ENCODE measurements at places on chromosomes 12 and 14. TPM values are rescaled to one million over a fixed set of nuclear protein-coding genes. Genes with fewer than 3 reads are reported as not detected.
A peak's percentile ranks its signal among the peaks of the same experiment; 100 is the strongest.

Gene RASSF9
- total RNA-seq: 7.3 TPM

Gene MYH7
- total RNA-seq: 14,853 TPM

GRCh38 chr12:18261906-18262305 is 588 bp downstream of the PIK3C2G start:
- H3K36me3 ChIP-seq: no peaks in the 10 kb centered on the region
- H3K4me1 ChIP-seq: no peaks in the 10 kb centered on the region
- no peaks in the 10 kb centered on the region for H3K27me3 ChIP-seq
- H3K4me3 ChIP-seq: no peak overlapping the region
- no peak for DNase-seq
- no peak overlapping the region for H3K27ac ChIP-seq

Gene FLRT2
- 4.7 TPM for total RNA-seq

Gene DENND5B
- 42.9 TPM for total RNA-seq

GRCh38 chr12:94753036-94753679 is 102.8 kb upstream of the TMCC3 start:
- H3K27me3 ChIP-seq: peaks cover 31% of the 10 kb centered on the region
- no peak for DNase-seq
- no peaks in the 10 kb centered on the region for H3K4me1 ChIP-seq
- H3K4me3 ChIP-seq: no peak overlapping the region
- no peak overlapping the region for H3K27ac ChIP-seq

DNA sequence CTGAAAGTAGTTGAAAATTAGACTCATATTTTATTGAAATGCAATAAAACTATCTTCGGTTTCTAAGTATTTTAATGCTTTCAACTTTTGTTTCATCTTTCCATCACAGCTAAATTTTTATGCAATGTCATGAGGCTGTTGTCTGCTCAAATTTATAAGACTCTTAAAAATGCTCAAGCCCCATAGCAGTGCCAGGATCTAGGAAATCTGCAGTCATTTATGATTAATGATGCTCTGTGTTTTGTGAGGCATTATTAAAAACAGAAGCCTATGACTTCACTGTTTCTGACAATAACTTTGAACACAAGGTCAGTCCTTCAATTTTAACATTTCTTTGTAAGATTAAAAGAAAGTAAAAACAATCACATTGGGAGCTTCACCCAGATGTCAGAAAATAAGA is 112.5 kb downstream of the ALX1 start:
- no peaks in the 10 kb centered on the region for H3K4me1 ChIP-seq
- no peaks in the 10 kb centered on the region for H3K27me3 ChIP-seq
- H3K27ac ChIP-seq: no peak overlapping the region
- no peak overlapping the region for H3K4me3 ChIP-seq

- no peak for DNase-seq
- H3K4me1 ChIP-seq: no peaks in the 10 kb centered on the region
- H3K36me3 ChIP-seq: no peaks in the 10 kb centered on the region
- H3K4me3 ChIP-seq: no peak overlapping the region
Observed at GRCh38 chr12:88339254-88339949, 197.3 kb downstream of the TMTC3 start.

DNA sequence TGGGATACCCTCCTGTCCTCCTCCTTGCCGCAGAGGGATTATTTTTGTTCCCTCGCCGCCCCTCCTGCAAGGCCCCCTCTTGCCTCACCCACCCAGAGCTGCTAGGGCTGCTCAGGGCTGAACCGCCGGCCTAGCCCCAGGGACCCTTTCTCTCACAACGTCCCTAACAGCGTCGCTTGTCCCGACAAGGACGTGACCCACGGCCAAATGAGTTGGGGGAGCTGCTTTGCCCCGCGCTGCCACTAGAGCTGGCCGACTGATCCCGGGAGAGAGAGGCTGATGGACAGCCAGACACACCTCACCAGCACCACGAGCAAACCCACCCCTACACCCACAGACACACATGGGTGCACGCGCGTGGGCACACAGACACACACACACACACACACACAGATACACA is 154.6 kb upstream of the ALG10B start:
- H3K4me3 ChIP-seq: no peak overlapping the region
- H3K36me3 ChIP-seq: no peaks in the 10 kb centered on the region
- H3K27me3 ChIP-seq: peaks cover 3% of the 10 kb centered on the region
- no peaks in the 10 kb centered on the region for H3K4me1 ChIP-seq
- no peak for DNase-seq

DNA sequence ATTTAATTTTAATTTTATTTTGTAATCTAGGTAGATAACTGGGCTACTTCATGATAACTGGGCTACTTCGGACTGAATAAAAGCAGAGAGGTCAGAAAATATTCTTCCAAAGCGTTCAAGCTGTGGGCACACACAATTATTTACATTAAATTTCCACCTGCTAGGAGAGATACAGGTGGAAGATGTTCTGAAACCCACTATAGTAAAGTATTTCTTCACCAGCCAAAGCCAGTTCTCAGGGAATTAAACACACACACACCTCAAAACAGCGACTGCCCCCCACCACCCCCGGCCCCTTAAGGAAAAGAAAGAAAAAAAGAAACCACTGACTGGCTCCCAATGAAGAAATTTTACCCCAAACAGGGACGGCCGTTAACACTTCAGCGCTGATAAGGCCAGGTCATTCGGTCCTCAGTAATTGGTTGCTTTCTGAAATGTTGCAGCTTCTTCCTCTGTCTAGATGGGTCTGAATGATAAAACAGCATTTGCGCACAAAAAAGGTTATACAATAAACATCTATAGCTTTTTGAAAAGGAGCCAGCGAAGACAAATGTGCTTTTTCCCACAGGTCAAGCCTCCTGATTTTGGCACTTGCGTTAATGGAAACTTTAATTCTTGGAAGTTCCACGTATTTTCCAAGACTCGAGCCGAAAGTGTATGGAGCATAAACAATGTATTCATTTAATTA is 771 bp upstream of the KCNJ8 start:
- H3K4me1 ChIP-seq: peaks cover 66% of the 10 kb centered on the region
- H3K27ac ChIP-seq: peak overlapping the region; percentile 94
- H3K36me3 ChIP-seq: peaks cover 6% of the 10 kb centered on the region
- DNase-seq: no peak
- no peaks in the 10 kb centered on the region for H3K27me3 ChIP-seq

Gene GLT8D2
- 11.7 TPM for total RNA-seq

- no peak overlapping the region for H3K4me3 ChIP-seq
- peaks cover 29% of the 10 kb centered on the region for H3K4me1 ChIP-seq
- H3K27ac ChIP-seq: peak overlapping the region; percentile 83
- H3K36me3 ChIP-seq: no peaks in the 10 kb centered on the region
Observed at GRCh38 chr12:27506645-27507189, 17.3 kb upstream of the PPFIBP1 start.

DNA sequence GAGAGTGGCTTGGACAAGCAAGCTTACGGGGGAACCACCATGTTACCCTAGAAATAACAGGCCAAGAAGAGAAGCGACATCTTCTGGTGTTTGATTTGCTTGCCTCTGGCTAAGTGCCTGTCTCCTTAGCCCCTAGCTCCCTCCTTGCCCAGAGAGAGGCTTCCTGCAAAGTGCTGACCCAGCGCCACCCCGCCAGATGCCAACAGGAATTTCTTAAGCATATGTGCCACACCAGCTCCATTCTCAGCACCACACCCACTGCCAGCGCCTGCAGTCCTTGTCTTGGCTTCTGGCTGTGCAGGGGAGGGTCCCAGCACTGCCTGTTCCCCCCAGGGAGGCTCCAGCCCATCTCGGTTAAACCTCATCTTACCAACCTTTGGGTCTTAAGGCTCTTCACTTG is 74.2 kb upstream of the NCOR2 start:
- no peaks in the 10 kb centered on the region for H3K27me3 ChIP-seq
- H3K36me3 ChIP-seq: no peaks in the 10 kb centered on the region
- H3K4me3 ChIP-seq: no peak overlapping the region
- H3K4me1 ChIP-seq: no peaks in the 10 kb centered on the region
- DNase-seq: no peak
- no peak overlapping the region for H3K27ac ChIP-seq

GRCh38 chr12:92665496-92665895 is 37.3 kb upstream of the PLEKHG7 start:
- no peak for DNase-seq
- no peaks in the 10 kb centered on the region for H3K27me3 ChIP-seq
- no peak overlapping the region for H3K27ac ChIP-seq
- H3K36me3 ChIP-seq: no peaks in the 10 kb centered on the region

Gene MIP
- total RNA-seq: not detected

DNA sequence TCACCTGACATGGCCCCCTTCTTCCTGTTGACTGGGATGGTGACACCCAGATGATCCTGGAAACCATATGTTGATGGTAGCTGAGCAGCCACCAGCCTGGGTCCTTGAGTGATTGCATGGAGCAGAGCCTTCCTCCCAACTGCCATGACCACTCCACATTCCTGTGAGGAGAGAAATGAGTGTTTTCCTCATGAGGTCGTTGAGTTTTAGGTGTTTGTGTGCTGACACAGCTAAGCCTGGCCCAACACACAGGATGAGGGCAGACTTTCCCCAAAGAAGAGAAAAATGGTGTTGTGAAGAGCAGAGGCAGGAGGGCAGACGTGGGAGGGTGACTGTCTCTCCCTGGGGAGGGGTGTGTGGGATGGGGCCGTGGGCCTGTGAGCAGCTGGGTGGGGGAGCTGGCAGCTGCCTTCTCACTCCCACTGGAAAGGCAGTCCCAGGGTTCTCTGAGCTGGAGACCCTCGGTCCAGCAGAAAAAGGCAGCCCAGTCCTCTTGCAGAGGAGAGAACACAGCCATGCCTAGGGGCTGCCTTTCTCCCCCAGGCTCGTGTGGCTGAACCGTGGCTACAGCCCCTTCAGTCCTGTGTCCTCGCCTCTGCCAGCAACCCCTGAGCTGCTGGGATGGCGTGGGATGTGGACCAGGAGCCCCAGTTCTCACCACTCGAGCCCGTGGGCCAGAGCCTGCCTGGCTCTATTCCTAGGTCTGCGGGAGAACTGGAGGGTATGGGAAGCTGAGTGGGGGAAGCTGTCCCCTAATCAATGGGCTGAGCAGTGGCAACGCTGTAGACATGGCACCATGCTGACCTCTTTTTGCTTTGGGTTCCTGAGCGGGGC is 257.0 kb downstream of the ADGRD1 start:
- DNase-seq: no peak
- H3K4me1 ChIP-seq: no peaks in the 10 kb centered on the region
- H3K27me3 ChIP-seq: peaks cover 41% of the 10 kb centered on the region

DNA sequence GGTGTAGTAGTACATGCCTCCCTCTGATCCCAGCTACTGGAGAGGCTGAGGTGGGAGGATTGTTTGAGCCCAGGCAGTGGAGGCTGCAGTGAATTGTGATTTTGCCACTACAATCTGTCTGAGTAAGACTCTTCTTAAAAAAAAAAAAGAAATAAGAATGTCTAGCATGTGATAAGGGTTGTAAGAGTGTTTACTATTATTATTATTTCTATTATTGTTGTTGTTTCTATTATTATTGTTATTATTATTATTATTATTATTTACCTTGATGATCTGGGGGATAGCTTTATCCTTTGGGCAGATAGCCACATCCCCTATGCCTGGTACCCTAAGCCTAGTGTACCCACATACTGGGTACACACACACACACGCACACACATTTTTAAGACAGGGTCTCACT is 4.3 kb downstream of the OAS3 start:
- peaks cover 20% of the 10 kb centered on the region for H3K4me1 ChIP-seq
- no peak overlapping the region for H3K4me3 ChIP-seq
- H3K27me3 ChIP-seq: peaks cover 48% of the 10 kb centered on the region
- H3K27ac ChIP-seq: no peak overlapping the region

DNA sequence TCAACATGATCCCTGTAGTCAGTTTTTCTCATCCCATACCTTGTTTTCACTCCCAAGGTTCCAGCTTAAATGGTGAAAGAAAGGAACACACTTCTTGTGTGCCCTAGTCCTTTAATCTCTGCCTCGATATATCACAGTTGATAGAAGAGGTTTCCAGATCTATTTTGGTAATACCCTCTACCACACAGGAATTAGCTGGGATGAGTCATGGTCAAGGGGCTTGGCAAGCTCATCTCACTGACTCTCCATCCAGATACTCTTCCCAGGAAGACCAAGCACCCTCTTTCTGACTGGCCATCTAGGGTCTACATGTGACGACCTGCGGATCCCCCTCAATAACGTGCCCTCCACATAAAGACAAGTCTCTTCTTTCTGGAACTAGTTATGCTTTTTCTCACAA is 277.9 kb downstream of the ITPR2 start:
- no peak overlapping the region for H3K27ac ChIP-seq
- H3K36me3 ChIP-seq: peaks cover 4% of the 10 kb centered on the region
- H3K4me3 ChIP-seq: no peak overlapping the region
- DNase-seq: no peak
- H3K27me3 ChIP-seq: no peaks in the 10 kb centered on the region

GRCh38 chr14:102923925-102924486 is 1.5 kb downstream of the AMN start:
- peaks cover 90% of the 10 kb centered on the region for H3K27me3 ChIP-seq
- no peak overlapping the region for H3K4me3 ChIP-seq
- DNase-seq: no peak
- H3K4me1 ChIP-seq: peaks cover 29% of the 10 kb centered on the region
- no peak overlapping the region for H3K27ac ChIP-seq

- peaks cover 14% of the 10 kb centered on the region for H3K4me1 ChIP-seq
- H3K27ac ChIP-seq: no peak overlapping the region
- no peaks in the 10 kb centered on the region for H3K27me3 ChIP-seq
- H3K4me3 ChIP-seq: no peak overlapping the region
- no peak for DNase-seq
Observed at GRCh38 chr12:26205941-26206340, 10.6 kb downstream of the SSPN start.

Gene UBE3B
- total RNA-seq: 56.0 TPM

DNA sequence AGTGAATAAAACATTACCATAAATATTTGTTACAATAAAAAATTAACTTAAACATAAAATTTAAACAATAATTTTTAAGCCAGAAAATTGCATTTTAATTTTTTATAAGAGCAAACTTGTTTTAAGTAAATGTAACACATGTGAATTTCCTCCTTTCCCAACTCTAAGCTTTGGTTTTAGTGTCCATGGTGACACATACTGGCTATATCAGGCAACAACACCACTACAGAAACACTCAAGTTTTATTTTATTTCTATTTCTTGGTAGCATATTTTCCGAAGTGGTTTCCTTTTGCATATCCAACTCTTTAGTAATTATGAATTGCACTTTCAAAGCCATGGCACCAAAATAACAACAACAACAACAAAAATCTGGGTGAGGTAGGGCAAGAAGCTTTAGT is 2.2 kb downstream of the NELL2 start:
- no peak overlapping the region for H3K4me3 ChIP-seq
- no peak for DNase-seq
- H3K27me3 ChIP-seq: peaks cover 89% of the 10 kb centered on the region
- H3K27ac ChIP-seq: no peak overlapping the region
- peaks cover 26% of the 10 kb centered on the region for H3K4me1 ChIP-seq

Gene CISTR
- 2.1 TPM for total RNA-seq

DNA sequence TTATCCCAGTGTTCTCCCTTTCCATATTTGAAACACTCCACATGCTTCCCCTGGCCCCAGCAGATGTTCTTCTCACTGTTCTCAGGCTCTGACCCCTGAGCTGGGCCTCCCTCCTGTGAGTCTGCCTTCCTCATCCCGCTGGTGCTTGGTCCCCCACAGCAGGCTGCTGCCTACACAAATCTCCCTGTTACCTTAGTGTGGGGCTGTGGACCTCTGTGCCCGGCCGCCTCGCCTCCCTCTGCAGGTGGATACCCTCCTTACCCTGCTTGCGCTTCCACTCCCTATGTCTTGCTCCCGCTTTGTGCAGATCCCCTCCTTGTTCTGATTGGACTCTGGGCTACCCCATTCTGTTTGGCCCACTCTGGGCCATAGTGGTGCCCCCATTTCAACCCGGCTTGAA is 6.9 kb downstream of the DERA start:
- H3K27ac ChIP-seq: no peak overlapping the region
- no peaks in the 10 kb centered on the region for H3K27me3 ChIP-seq
- H3K4me3 ChIP-seq: no peak overlapping the region
- no peaks in the 10 kb centered on the region for H3K36me3 ChIP-seq
- peaks cover 5% of the 10 kb centered on the region for H3K4me1 ChIP-seq

GRCh38 chr12:58204071-58204470 is 262.7 kb downstream of the ATP23 start:
- no peak overlapping the region for H3K4me3 ChIP-seq
- no peaks in the 10 kb centered on the region for H3K27me3 ChIP-seq
- no peak for DNase-seq
- H3K36me3 ChIP-seq: no peaks in the 10 kb centered on the region
- peaks cover 31% of the 10 kb centered on the region for H3K4me1 ChIP-seq

Data from left ventricle myocardium inferior (tissue), 1 donor.